ENCODE measurements at places on chromosomes 13 and 19.

DNA sequence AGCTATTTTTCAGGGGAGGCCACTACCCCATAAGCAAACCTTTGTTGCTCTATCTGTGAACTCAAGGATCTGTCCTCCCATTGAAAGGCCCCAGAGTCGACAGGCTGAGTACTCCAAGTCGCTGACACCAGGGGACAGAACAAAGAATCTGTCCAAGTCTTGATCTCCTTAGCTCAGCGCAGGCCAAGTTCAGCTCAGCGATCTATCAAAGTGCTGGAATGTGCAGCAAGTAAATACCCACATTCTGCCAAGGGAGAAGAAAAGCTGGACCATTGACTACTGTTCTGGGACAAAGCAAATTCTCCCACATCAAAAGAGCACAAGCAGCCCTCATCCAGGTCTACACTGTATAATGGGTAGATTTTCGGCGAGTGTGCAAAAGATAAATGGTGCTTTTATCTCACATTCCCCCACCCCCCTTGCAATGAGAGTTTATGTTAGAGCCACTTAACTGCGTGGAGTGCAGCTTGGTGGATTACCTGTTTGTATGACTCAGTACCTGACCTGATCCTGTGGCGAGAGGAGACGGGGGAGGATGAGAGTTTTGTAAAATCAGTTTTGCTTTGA, 391.7 kb upstream of the SGCG start:
- DNase-seq = no peak

GRCh38 chr13:85148009-85148408, 651.2 kb downstream of the SLITRK6 start:
- DNase-seq = no peak

GRCh38 chr19:46065486-46066071, 24.8 kb upstream of the IGFL4 start:
- no peak for DNase-seq

DNA sequence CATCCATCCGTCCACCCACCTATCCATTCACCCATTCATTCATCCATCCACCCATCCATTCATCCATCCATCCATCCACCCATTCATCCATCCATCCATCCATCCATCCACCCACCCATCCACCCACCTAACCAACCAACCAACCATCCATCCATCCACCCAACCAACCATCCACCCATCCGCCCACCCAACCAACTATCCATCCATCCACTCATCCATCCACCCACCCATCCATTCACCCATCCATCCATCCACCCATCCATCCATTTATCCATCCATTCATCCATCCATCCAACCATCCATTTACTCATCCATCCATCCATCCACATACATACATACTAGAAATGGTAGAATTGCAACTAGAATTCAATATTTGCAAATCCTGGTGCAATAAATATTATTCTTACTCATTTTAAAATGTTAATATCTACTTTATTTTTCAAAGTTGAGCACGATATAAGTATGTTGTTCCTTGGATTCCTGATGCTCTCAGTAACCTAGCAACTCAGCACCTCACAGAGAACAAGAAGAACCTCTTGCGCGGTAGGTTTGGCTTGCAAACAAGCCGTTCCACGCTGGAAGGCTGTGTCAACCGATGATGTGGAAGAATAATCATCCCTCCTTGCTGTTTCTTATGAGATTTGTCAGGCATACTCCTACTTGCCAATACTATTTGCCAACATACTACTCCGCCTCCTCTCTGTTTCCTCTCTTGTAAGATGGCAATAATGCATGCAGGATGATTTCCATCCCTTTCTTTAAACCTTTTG, 111.7 kb downstream of the GNG7 start:
- DNase-seq = no peak

GRCh38 chr13:76912476-76912875, 26.3 kb upstream of the KCTD12 start:
- no peak for DNase-seq

GRCh38 chr13:91574766-91575165, 176.3 kb downstream of the GPC5 start:
- no peak for DNase-seq

GRCh38 chr13:74715718-74716117, 581.5 kb upstream of the KLF12 start:
- DNase-seq = no peak

DNA sequence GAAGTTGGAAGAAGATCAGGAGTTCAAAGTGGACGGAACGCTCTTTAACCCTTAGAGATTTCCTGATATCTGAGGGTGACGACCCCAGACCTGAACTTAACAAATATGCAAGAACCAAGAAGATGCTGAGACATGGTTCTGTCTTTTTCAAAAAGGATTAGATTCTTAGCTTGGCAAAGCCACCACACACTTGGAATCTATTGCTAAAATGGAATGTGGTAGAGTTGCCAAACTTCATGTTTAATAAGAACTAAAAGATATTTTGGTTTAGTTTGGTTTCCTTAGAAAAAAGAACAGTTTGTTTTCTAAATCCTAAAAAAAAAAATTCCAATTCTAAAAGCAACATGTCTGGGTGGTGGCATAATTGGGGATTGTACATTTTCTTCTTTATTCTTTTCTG, 29.5 kb downstream of the UNC13A start:
- no peak for DNase-seq

Data from T follicular helper cell (primary cell).